ENCODE measurements at places on chromosomes 7 and 10.

GRCh38 chr7:157153260-157153659 is 14.5 kb downstream of the UBE3C start:
- DNase-seq: no peak

DNA sequence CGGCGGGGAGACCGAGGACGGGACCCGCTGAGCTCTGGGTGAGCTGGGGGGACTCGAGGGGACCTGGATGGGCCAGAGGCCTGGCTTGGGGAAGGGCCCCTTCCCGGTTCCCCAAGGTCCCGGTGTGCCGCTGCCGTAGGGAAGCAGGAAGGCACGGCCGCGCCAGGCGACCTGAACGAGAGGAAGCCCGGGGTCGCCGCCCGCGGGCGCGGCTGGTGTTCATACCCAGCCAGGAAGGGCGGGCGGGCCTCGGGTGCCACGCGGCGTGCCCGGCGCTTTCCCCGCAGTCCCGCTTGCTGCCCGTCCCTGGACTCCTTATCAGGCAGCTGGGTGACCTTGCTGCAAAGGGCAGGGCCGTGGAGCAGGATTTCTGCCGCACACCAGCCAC is 38.0 kb downstream of the ZNF777 start:
- DNase-seq: no peak

DNA sequence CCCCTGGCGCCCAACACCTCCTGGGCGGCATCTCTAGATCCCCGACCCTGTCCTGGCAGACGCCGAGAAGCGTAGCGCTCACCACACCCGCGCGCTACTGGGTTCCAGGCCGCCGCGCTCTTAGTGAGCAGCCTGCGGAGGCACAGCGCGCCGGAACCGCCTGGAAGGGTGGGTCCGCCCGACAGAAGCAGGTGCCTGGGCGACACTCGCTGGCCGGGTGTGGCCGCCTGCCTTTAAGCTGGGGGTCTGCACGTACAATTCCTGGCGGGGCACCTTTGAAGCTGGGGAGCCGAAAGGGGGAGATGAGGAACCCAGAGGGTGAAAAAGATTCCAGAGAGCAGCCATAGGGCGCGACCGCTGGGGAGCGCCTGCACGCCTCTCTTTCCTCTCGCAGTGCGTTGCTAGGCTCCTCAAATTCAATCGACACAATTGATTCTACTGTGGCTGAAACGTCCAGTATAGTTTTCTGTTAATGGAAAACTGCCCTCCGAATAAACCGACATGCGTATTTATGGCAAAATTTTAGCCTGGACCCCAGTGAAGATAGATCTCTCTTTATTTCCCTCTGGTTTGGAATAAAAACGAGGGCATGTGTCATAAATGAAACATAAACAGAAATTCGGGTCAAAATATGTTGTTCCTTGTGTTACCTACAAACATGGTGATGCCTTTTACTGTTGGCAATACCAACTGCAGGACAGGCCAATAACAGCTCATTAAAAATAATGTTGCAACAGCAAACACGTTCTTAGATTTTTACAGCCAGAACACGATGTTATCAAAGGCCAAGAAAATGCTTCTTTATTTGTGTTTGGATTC is 4.6 kb downstream of the HMX3 start:
- no peak for DNase-seq

- DNase-seq: peak; percentile 45
These were observed 38.3 kb downstream of the LRRC72 start for GRCh38 chr7:16564909-16565426.

- DNase-seq: no peak
These were observed 139.4 kb downstream of the GFRA1 start for GRCh38 chr10:116133634-116134033.
